Activated T-helper 1 cell treated with Interleukin-2 at 50 U/mL for 16 hours (primary cell): ENCODE measurements at places on chromosomes 12 and 14.

GRCh38 chr12:68376901-68377300 lies 44.7 kb upstream of the MDM1 start:
- no peak for DNase-seq

DNA sequence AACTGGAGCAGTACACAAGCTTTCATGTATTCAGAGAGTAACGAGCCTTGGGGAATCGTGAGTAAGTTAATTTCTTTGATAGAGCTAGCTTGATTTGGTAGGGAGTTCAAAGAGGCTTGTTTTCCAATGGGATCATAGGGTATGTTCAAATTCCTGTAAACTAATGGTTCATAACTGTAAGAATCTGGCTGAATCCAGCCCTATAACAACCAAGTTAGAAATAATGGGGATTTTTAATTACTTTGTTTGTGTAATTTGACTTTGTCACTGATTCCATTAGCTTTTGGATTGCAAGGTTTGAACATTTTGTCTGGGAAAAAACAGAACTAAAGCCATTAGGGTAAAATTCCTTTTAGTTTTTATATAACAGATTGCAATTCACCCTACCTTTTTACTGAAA lies 94.0 kb downstream of the WNK1 start:
- no peak for DNase-seq

DNA sequence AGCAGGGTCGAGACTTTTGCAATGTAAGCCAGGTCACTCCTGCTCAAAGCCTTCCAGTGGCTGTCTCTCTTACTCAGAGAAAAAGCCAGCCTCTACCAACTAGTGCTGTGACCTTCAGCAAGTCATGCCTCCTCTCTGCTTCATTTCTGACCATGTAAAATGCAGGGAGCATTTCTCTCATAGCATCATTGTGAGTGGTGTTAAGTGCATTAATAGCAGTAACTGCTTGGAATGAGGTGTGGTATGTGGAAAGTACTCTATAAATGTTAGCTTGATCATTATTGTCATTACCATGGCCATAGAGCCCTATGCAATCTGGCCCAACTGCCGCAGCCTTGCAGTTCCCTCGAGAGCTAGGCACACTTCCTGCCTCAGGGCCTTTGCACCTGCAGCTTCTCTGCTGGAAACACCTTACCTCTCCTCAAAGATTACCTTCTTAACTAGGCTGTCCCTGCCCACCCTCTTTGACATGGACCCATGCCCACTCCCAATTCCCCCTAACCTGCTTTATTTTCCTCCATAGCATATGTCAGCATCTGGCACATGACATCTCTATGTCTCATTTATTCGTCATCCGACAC lies 10.9 kb downstream of the PLEKHD1 start:
- no peak for DNase-seq

DNA sequence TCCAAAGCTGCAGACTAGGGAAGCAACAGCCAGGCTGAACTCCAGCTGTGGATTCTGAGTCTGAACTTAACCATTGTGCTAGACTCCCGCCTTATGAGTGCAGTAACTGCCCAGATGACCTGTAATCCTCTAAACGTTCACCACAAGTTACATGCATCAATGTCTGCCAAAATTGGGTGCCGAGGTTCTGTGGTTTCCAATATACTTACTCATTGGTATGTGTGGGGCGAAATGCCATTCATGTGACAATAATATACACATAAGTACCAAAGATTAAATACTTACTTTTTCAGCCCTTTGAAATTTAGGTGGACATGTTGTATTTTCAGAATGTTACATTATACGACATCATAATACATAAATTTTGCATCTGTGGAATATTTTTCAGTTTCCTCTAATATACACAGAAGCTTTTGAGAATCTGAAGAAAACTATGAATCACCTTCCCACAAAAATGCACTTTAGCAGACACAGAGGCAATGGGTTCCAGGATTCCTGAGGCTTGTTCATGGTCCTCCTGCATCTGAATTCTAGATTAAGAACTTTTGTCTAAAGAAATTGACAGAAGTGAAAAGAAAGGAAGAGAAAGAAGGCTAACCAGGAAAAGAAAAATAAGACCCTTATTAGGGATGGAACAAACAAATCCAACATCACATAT lies 31.7 kb downstream of the GRIP1 start:
- no peak for DNase-seq

DNA sequence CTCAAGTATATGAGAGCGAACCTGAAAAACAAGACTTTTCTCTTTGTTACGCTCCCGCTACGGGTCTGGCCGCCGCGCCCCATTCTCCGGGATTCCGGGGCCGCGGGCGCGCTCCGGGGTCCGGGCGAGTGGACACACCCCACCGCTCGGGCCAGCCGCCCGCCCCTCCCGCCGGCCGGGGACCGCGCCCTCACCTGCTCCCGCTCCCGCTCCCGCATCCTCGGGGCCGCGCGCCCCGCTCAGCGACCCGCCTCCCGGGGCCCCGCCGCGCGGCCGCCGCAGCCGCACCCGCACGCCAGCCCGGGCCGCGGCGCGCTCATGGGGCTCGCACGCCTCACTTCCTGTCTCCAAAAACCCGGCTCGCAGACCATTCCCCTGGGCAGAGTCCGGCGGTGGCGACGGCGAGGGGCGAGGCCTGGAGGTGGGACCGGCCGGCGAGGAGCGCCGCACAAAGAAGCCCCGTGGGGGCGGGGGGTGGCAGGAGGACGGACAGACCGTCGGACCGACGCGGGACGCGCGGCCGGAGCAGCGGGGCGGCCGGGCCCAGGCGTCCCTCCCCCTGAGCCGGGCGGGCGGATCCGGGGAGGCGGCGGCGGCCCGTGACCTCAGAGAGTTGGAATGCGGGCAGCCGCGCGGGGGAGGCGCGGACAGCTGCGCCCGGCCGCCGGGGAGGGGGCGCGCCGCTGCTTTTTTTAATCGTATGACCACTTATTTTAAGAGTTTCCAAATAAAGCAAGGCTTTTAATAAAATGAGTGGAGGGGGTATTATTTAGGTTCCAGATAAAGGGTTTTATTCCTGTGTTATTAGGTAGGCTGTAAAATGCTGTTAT lies at the start of gene PTPN21:
PTPN21 (minus strand) TSS at position 551 of the 830 bp plus-strand sequence. CDS start 4,590 bp downstream, outside the sequence.
- DNase-seq = no peak
